Activated CD8-positive, alpha-beta memory T cell treated with anti-CD3 and anti-CD28 coated beads for 48 hours (primary cell): ENCODE measurements at places on chromosomes 7 and 10.

- DNase-seq = no peak
Observed at GRCh38 chr10:116521424-116522290, 24.1 kb upstream of the PNLIP start.

GRCh38 chr7:15199482-15199881 is 296.9 kb upstream of the DGKB start:
- no peak for DNase-seq

- no peak for DNase-seq
Observed at GRCh38 chr10:1611936-1612550, 125.3 kb downstream of the ADARB2 start.

DNA sequence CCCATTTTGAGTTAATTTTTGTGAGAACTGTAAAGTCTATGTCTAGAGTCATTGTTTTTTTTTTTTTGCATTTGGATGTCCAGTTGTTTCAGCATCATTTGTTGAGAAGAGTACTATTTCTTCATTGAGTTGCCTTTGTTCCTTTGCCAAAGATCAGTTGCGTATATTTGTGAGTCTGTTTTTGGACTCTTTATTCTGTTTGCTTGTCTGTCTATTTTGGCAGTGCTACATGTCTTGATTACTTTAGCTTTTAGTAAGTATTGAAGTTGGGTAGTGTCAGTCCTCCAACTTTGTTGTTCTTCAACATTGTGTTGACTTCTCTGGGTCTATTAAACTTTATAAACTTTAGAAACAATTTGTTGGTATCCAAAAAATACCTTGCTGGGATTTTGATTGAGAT is 31.6 kb downstream of the CCDC7 start:
- DNase-seq = no peak

DNA sequence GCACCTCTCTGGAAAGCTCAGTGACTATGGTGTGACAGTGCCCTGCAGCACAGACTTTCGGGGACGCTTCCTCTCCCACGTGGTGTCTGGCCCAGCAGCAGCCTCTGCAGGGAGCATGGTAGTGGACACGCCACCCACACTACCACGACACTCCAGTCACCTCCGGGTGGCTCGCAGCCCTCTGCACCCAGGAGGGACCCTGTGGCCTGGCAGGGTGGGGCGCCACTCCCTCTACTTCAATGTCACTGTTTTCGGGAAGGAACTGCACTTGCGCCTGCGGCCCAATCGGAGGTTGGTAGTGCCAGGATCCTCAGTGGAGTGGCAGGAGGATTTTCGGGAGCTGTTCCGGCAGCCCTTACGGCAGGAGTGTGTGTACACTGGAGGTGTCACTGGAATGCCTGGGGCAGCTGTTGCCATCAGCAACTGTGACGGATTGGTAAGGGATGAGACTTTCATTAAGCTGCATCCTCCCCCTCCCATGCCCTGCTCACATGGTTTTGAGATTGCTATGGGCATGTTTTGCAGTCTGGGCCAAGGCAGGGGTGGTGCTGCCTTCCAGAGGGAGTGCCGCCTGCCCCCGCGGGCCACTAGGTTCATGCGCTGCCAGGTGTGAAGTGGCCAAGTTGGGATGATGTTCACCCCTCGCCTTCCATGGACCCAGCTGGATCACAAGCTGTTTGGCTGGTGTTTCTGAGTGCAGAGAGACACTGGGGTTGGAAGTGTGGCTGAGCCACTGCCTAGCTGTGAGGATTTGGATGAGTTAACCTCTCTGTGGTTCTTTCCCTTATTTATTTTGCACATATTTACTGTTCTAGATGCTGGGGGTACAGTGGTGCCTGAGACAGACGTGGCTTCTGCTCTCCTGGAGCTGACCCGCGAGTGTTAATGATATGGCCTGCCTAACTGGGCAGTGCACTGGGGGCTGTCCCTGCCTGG is 2.5 kb downstream of the ADAMTS14 start:
- no peak for DNase-seq

- DNase-seq = no peak
Observed at GRCh38 chr10:26962835-26963234, 102.1 kb upstream of the ABI1 start.

DNA sequence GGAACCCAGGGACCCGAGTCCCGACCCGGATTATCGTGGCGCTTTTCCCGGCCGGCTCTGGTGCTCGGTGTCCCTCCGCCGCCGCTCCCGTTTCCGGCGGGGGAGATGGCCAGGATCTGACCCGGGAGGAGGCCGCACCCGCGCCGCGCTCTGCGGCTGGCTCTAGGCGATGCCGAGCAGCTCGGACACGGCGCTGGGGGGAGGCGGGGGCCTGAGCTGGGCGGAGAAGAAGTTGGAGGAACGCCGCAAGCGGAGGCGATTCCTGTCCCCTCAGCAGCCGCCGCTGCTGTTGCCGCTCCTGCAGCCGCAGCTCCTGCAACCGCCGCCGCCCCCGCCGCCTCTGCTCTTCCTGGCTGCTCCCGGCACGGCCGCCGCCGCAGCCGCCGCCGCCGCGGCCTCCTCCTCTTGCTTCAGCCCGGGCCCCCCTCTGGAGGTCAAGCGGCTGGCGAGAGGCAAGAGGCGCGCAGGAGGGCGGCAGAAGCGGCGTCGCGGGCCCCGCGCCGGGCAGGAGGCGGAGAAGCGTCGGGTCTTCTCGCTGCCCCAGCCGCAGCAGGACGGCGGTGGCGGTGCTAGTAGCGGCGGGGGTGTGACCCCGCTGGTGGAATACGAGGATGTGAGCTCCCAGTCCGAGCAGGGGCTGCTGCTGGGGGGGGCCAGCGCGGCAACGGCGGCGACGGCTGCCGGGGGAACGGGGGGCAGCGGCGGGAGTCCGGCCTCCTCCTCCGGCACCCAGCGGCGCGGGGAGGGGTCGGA is 593 bp downstream of the CDK13 start:
- peak; percentile 26 for DNase-seq

GRCh38 chr10:113663908-113664307 is at the start of gene NRAP:
TSS of gene NRAP (minus strand) at chr10:113664041. CDS start at chr10:113663882, 159 bp downstream.
- no peak for DNase-seq

DNA sequence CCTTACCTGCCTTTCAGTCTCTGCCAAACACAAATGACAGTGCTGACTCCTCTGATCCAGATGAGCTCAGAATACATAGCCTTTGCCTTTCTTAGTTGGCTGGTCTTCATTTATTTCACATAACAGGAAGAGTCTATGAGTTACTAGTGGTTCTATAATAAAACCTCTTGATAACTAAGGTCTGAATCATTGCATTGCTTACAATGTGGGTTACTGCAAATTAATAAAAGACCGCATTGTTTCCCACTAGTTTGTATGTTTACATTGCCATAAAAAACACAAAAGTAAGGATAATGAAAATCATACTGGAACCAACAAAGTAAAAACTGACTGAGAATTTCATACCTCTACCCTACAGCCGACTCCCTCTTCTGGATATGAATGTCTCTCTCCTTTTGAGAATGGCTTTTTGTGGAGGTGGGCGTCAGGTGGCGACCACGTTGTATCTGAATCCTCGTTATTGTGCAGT is 62.0 kb upstream of the AKR1E2 start:
- DNase-seq = no peak

GRCh38 chr10:12719365-12719764 is 282.1 kb downstream of the CCDC3 start:
- no peak for DNase-seq

DNA sequence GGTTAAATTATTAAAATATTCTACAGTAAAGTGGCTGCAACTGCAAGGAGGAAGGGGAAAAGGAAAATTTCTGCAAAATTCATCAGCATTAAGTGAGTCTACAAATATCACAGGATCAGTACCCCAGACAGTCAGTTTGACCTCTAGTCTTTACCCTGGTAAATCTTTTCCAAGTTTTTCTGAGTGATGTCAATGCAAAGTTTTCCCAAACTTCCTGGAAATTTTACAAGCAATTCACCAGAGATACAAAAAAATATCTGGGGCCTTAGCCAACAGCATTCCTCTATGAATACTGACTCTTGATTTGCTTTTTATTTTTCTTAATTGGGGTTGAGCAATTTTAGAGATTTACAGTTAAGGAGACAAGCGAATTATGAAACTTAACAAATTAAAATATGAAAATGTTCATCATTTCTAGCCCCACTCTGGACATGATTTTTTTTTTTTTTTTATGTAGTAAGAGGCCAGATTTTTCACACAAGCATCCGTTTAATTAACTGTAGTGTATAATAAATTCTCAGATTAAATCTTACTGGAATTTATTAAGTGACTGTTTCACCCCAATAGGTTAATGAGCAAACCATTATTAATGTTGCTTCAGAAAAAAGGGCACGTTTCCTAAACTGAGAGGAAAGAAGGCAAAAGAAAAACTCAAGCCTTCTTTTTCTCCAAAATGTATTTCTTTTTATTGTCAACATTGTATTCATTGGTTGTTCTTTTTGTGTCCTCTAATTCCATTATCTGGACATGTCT is 539.5 kb upstream of the FZD8 start:
- DNase-seq = no peak

DNA sequence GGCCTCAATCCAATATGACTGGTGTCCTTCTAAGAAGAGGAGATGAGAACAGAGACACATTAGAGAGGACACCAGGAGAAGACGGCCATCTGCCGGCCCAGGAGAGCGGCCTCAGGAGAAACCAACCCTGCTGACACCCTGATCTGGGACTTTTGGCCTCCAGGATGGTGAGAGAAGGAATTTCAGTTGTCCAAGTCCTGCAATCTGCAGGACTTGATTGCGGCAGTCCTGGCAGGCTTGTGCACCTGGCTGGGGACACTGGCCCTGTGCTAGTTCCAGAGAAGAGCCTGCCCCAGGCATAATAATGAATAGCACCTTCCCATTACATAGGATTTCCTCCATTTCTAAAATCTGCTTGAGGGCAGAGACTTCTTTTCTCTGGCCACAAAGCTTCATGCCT is 409.9 kb upstream of the SHH start:
- DNase-seq = no peak

DNA sequence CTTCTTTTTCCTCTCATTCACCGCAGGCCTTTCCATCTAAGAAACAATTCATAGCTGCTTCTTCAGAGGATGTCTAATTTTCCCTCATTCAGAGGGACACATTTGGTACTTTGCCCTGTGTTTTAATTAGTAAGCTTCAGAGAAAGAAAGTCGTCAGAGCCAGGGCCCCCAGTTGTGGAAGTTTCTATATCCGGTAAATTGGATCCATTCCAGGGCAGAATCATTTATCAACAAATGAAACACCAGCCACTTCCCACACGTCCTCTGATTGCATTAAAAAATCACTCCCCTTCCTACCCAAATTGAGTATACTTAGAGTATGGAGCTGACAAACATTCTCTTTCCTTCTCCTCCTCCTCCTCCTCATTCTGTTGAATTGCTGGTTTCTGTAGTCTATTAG is 205.8 kb upstream of the HDAC9 start:
- DNase-seq = no peak

DNA sequence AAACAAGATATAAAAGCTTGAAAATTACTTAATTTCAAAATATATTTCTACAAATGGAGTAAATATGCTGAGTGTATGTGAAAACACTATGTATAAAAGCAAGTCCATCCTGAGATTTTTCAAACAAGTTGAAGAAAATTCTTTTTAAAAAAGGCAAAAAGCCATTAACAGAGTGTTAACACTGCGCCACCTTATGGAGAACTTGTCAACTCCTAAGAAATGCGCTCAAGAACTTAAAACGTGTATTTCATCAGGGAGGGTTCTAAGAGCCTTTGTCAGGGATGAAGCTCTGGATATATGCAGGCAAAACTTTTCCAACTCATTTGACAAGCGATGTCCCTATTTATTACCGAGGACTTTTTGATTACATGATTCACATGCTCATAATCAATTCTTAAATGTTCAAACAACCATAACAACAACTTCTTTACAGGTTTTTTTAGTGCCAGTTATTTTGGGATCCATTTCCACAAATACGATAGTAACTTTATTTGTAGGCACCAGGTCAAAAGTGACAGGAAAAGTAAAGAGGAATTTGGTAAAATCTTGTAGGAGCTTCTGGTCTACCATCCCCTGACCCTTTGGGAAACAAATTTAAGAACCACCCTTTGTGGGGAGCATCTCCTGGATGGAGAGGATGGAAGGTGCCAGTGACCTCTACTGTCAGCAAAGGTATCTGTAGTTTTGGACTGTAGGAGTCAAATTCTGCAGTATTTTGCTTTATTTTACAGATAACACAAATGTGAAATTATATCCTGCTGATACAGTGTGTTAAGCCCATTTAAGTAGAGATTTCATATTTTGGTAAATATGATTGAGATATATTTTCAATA is 23.2 kb downstream of the CALCR start:
- DNase-seq = no peak

DNA sequence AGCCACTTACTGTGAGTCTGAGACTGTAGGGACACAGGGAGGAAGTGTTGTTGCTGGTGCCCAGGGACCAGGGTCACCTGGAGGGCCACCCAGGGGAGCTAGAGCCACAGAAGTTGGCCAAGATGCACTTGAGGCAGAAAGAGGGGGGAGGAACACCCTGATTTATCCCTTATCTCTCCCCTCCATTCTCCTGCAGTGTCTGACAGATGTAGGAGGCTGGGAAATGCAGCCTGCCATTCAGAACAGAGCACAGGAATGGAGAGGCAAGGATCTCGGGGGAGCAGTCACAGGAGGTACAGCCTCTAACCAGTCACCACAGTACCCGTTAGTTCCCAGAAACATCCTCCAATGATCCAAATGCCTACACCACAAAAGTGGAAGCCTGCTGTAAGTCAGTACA is 118.4 kb upstream of the SLC26A5 start:
- DNase-seq = no peak

DNA sequence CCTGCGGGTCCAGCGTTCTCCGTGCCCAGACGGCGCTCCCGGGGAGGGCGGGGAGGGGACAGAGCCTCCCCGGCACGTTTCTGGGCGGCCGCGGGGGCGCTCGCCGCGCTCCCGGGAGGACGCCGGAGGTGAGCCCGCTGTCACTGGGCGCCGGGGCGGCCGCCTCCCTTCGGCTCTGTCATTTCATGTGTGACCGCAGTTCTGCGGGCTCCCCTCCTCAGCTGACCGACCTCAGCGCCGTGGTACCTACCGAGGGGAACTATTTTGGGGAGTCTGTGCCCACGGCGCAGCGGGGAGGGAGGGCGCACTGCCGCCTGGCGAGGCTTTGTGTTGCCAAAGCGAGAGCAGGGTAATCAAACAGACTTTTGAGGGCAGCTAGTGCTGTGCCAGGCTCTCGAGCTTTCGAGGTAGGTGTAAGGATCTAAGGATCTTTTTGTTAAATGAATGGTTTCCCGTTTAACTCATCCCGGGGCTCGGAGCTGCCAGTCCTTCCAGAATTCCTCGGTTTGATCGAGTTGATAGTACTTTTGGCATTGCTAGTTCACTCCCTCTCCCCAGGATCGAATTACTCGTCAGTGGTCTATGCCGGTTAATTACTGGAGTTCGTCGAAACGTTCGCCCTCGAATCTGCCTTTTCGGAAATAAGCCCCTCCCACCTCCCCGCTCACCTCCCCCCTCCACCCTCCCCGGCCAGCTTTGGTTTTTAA is 1.9 kb downstream of the ARID5B start:
- DNase-seq = peak; percentile 58
